ENCODE measurements at places on chromosomes 2 and 18. TPM values are rescaled to one million over a fixed set of nuclear protein-coding genes. Genes with fewer than 3 reads are reported as not detected.

The SALL3 gene
- 17.2 TPM for total RNA-seq

The ANKRD29 gene
- total RNA-seq, result 5.3 TPM

The REL gene
- total RNA-seq, result 10.6 TPM

The CD8B2 gene
- not detected for total RNA-seq

The ALLC gene
- not detected for total RNA-seq

The DSC2 gene
- 4.1 TPM for total RNA-seq

The DYNAP gene
- total RNA-seq, result not detected

The RNF125 gene
- 1.9 TPM for total RNA-seq

The SCYGR7 gene
- total RNA-seq, result not detected

The BOD1L2 gene
- not detected for total RNA-seq

The UNC80 gene
- total RNA-seq, result 40.1 TPM

The TGFBRAP1 gene
- total RNA-seq, result 30.4 TPM

The CHRNG gene
- total RNA-seq, result not detected

The HTR2B gene
- total RNA-seq, result 0.31 TPM

The SLC8A1 gene
- total RNA-seq, result 160 TPM

The CYTIP gene
- total RNA-seq, result 2.5 TPM

The OSR1 gene
- total RNA-seq, result 0.31 TPM

The CRYBA2 gene
- not detected for total RNA-seq

The C2orf92 gene
- total RNA-seq, result 11.3 TPM

The CCDC178 gene
- total RNA-seq, result 0.31 TPM

The VWC2L gene
- 7.8 TPM for total RNA-seq
